ENCODE measurements at places on chromosomes 4 and X.

- no peak for DNase-seq
Observed at GRCh38 chr4:66351761-66352160, 681.5 kb upstream of the EPHA5 start.

DNA sequence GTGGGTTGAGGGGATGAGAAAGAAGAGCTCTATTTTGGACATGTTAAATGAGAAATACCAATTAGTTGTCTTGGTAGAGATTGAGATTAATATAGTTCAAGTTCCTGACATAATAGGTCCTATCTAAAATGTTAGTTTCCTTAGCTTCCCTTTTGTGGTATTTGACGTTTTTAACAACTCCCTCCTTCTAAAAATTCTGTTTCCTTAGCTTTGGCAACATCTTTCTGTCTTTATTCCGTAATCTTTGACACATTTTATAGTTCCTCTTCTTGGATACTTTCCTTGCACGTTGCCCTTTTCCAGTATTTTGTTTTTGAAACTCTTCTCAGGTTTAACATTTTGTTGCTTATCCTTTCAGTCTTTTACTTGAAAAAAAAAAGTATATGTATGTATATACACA lies 36.9 kb downstream of the LAMTOR3 start:
- no peak for DNase-seq

DNA sequence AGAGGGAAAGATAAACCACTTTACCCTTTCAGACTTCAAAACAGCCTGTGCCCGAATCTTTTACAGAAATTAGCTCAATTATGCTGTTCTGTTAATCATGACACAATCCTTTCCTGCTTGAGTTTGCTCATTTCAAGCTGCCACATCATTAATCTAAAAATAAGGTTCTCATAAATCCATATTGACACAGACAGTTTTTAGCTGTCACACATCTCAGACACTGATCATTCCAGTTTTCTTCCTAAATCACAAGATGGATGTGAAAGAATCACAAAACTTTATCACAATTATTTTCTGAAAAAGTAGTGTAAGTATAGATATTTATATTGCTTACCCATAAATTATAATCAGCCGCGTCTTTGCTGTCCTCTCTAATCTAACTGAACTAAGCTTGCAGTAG lies 27.9 kb upstream of the AMELX start:
- DNase-seq = no peak

DNA sequence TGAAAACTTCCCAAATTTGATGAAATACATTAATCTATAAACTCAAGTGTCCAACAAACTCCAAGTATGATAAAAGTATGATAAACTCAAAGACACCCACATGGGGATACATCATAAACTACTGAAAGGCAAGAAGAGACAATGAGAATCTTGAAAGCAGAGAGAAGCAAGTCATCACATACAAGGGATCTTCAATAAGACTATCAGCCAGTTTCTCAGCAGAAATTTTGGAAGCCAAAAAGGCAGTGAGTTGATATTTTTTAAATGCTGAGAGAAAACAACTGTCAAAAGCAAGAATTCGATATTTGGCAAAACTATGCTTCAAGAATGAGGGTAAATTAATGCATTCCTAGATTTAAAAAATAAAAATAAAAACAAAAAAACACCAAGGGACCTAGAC lies 16.5 kb downstream of the PDCL2 start:
- DNase-seq = no peak

DNA sequence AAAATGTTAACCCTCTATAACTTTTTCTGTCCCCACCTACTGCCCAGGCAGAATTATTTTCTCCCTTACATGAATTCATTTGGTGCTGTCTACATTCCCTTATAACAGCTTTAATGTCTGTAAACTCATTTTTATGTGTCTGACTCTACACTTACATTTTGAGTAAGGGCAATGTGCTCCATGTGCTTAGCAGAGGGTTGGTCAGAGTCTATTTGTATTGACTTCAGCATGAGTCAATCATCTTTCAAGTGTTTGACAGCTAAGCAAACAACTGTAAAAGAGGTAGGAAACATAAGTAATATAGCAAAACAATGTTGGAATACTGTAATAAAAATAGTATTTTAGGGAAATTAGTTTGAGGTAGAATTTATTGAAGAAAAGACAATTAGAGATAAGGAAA lies 6.3 kb downstream of the IL15 start:
- DNase-seq = no peak

DNA sequence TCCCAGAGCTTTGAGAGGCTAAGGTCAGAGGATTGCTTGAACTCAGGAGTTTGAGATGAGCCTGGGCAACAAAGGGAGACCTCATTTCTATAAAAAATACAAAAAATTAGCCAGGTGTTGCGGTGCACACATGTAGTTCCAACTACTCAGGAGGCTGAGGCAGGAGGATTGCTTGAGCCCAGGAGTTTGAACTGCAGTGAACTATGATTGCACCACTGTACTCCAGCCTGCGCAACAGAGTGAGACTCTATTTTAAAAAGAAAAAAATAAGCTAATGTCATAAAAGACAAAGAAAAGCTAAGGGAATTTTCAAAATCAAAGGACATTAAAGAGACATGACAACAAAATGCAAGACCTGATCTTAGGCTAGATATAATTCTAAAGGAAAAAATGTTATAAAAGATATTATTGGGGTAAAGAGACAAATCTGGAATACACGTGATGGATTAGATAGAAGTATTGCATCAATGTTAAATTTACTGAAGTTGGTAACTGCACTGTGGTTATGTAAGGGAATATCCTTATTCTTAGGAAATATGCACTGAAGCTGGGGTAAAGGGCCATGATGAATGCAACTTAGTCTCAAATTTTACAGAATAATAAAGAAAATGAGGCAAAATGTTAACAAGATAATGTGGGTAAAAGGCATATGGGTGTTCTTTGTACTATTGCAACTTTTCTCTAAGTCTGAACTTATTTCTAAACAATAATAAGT lies 75.2 kb downstream of the SPRY1 start:
- no peak for DNase-seq

GRCh38 chr4:138158746-138159297 lies 83.3 kb downstream of the SLC7A11 start:
- DNase-seq = no peak

DNA sequence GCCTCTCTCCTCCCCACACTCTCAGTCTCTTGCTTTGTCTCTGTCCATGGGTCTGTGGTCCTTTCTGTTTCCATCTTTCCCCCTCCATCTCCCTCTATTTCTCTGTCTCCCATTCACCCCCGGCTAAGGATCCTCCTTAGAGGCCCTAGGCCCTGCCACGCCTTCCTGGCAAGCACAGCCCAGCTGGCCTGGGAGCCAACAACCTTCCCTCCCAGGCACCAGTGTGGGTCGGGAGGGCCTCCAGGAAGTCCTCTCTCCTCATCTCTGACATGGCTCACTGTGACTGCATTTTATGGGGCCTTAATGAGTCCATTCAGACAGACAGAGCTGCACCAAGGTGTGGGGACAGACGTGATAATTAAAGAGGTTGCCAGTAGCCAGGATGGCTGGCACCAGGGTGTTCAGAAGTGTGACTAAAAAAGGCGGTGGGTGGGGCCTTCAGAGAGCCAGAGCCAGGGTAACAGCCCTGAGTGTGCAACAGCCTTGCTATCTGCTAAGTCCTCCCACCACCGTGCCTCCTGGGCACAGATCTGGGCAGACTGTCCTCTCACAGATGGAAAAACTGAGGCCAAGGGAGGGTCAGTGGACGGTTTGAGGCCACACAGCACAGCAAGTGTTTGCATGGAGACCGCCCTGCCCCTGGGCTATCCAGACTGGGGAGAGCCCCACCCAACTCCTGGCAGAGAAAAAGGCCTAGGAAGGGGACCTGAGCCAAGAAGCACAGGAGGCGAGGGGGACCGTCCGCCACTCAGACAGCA lies 31.5 kb downstream of the BLOC1S4 start:
- no peak for DNase-seq

DNA sequence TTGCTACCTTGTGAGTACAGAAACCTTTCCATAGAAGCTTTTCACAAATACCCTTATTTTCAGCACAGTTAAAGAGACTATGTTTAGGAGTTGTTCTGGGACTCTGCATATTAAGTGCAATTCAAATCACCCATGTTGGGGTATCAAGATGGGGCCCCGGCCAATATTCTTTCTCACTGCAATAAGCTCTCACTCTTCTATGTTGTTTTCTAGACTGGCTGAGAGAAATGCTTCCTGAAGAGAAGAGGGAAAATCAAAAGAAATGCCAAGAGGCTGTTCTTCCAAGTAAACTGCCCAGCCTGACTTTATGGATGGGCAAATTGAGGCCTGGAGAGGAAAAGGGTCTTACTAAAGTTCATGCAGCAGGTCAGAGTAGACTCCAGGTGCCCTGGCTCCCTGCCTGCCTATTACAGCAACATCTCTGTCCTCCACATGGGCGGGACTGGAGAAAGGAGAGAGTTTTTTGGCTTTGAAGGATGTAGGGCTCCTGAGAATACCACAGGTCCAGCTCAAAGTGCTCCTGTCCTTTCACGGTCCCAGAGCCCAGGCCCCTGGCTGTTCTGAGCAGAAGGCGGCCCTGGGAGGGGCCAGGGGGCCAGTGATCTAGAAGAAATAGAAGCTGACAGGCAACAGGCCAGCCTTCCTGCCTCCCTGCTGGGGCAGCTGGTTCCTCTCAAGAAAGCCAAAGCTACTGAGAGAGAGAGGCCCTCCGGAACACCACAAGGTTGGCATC lies 745 bp upstream of the IQSEC2 start:
- no peak for DNase-seq

DNA sequence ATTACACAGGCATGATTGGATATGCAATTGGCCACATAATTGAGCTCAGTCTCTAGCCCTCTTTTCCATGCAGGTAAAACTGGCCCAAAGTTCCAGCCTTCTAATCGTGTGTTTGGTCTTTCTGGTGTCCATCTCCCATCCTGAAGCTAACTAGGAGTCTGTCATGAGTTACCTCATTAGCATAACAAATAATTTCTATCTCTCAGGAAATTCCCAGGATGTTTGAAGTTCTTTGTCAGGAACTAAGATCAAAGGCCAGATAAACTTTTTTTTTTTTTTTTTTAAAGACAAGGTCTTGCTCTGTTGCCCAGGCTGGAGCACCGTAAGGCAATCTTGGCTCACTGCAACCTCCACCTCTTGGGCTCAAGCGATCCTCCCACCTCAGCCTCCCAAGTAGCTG lies 15.8 kb downstream of the ATXN3L start:
- DNase-seq = no peak

- no peak for DNase-seq
Observed at GRCh38 chr4:53590187-53590586, 1.1 kb downstream of the LNX1 start.

DNA sequence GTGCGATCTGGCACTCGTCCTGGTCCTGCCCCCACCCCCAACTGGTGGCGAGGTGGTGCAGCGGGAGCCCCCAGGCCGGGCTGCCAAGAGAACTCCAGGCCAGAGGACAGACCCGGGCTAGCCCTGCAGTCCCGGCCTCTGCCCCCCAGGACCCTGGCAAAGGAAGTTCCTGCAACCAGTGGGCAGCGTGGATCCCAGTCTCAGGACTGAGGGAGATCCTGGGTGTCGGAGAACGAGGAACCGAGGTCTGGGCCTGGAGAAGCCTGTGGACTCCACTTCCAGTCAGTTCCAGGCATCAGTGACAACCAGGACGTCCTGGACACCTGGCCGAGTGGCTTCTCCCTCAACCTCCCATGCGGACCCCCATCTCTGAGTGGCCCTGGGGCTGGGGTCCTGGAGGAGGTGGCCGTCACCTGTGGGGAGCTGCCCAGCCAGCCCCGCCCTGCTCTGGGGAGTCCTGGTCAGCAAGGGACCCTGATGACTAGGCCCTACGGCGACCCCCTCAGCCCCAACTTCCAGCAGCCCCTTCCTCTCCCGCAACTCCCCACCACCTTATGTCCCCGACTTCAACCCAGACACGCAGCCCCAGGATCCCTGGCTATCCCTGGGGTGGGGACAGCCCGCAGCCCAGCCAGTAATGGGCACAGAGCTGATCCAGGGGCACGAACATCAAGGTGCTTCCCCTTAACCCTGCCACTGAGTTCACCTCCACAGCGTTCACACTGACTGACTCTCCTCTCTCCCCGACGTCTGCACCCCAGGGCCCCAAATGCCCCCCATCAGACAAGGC lies 53.7 kb upstream of the NKX1-1 start:
- DNase-seq = no peak

DNA sequence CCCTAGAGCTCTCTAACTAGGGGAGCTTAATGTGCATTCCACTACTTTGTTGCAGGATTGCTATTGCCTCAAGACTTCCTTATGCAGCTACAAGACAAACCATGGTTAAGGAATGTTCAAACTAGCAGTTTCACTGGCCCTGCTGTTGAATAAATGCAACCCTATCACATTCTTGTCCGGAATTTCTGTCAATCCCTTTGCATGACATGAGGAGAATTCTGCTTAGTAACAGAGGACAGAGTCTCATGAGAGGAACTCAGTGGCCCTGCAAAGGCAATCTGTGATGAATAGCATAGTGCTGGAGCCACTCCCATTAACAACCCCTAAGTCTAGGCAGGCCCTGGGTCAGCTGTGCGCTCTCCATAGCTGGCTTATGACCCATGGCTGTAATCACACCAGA lies 30.7 kb upstream of the SGMS2 start:
- DNase-seq = no peak

- DNase-seq = no peak
Observed at GRCh38 chr4:25842229-25842845, 20.5 kb downstream of the SEL1L3 start.

GRCh38 chrX:70552130-70552704 lies 107.6 kb downstream of the DLG3 start:
- DNase-seq = no peak

DNA sequence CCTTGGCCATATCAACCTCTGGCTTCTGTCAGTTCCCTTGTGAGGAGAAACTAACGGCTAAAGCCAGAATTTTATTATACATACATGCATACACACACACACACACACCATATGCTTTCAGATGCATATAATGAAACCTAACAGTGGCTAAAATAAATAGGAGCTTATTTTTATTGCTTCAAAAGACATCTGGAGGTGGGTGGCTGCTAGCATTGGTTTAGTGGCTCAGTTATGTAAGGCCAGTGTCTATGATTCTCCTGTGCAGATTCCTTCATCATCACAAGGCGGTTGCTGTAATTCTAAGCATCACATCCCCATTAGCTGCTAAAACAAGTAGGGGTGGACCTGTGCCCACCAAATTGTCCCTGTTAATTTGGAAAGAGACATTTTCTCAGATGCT lies 110.8 kb downstream of the MAPK10 start:
- DNase-seq = no peak

GRCh38 chrX:103640401-103641155 lies 11.8 kb downstream of the TCEAL1 start:
- no peak for DNase-seq

Data from stimulated activated CD4-positive, alpha-beta T cell treated with anti-CD3 and anti-CD28 coated beads, Interleukin-15, amount 100 ng/mL, for 48 hours (primary cell).